Calu3 (cell line): ENCODE measurements at places on chromosomes 1 and 21. TPM values are rescaled to one million over a fixed set of nuclear protein-coding genes. Genes with fewer than 3 reads are reported as not detected.

Gene SYNC
- total RNA-seq, result 0.19 and 0.51 TPM in 2 replicates

Gene ACOT11
- total RNA-seq, result 10.4 TPM in 2 replicates

Gene CYB5RL
- total RNA-seq, result 12.9 and 14.5 TPM in 2 replicates

Gene SDHC
- total RNA-seq, result 242 and 245 TPM in 2 replicates

DNA sequence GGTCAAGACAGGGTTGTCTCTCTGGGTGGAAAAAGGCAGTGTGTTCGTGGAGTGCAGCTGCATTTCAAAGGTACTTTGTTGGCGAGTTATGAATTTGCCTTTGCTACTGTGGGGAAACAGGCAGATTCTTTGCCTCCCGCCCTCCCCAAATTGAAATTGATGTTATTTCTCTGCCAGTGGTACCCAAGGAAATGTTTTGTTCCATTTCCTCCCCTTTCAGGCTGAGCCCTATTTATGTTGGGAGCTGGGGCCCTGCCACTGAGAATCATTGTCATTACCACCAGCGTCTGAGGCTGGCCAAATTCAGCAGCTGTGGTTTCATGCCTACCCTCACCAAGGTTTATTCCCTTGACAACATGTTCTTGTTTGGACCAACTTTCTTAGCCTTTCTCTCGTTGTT, 48.5 kb upstream of the OLIG2 start:
- DNase-seq, result no peak

DNA sequence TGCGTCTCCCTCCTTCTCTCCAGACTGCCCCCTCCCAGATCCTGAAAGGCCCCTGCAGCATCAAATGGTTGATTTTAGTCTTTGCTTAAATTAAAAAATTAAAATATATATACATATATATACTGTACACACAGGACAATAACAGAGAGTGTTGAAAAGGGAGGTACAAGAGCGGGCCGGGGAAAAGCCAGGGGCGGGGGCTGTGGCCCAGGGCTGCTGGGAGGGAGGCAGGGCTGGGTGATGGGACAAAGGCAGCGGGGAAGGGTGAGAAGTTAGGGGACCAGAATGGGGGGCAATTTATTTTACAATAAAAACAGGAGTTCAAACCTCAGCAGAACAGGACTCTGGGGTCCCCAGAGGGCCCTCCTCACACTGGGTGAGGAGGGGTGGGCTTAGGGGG, 10.5 kb downstream of the ARL8A start:
- no peak for DNase-seq

DNA sequence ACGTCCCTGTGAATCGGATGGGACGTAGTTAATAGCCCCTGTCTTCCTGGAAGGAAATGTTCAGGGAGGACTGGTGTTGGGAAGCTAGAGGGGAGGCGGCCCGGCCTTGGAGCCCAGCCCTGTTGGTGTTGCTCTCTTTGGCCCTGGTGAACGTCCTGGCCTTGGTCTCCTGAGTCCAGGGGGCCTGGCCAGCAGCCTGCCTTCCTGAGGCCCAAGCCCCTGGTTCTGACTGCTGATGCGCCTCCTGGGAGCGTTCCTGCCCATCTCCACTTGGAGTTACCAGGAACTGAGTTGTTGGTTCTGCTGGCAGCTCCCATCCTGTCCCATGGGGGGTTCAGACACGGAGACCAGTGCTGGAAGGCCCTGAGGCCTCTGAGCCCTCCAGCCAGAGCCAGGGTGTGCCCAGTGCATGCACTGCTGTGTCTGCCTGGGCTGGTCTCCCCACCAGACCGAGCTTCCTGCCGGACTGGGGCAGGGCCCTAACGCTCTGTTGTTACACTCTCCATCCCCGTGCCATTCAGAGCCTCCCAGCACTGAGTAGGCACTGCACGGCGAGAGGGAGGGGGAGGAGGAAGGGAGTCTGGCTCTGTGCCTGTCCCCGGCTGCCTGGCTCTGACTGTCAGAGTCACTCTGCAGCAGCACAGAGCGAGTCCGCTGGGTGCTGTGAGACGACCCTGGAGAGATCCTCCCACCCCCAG, 382.5 kb upstream of the VAMP3 start:
- DNase-seq, result no peak

DNA sequence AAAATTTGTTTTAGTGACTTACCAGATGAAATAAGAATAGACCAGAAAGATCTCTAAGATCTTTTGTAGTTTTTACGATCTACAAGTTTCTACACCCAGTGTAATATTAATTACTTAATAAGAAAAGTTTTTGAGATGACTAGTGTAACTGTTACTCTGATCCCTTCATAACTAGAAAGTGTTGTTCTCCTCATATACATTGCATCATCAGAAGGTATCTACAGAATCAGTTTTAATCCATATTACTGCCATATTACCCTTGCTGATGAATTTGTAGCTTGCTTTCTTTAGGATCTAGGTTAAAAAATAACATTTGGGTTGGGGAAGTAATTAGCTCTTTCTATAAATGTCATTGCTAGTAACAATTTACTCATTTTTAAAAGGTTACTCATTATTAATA, 72.5 kb downstream of the GPR161 start:
- no peak for DNase-seq

DNA sequence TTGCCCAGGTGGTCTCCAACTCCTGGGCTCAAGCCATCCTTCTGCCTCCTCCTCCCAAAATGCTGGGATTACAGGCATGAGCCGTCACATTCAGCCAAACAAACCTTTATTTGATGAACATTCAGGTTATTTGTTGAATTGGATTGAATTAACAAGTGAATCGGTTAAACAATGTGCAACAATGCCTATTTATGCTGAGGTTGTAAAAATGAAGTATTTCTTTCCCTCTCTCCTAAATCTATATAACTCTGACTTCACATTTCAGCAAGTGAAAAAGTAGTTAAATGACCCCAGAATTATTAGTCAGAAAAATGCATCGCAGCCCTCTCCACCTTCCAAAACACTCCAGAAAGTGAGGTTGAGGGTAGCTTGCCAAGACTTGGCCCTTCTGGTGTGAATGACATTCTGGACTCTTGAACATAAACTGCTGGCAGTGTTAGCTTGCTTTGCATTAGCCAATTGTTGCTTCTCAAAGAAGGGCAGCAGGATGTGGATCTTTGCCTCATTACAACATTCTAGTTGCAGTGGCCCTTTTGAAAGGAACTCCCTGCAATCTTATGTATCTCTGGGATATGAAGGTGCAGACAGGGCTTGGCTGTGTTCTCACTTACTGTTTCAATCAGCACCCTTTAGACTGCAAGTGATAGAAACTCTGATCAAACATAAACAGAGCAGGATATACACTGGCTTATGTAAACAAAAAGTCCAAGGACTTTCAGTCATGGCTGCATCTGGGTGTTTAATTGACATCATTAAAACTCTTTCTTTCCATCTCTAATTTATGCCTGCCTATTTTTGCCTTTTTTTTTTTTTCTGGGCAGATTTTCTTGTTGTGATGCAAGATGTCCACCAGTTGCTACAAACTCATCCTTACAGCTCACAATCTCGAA, 22.4 kb downstream of the EDN2 start:
- DNase-seq, result no peak

DNA sequence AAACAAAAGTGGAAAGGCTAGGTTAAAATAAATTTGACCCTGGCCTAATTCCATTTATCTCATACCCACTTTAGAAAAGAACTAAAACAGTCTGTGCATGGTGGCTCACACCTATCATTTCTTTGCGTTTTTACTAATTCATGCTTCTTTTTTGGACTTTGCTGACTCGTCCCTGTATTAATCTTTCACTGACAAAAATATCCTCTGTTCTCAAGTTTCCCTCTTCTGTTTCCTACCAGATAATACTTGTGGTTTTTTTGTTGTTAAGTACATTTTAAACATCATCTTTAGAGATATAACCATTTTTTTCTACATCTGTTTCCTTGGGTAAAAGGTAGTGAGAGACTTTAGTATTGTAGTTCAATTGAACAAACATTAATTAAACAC, 11.5 kb downstream of the CNST start:
- no peak for DNase-seq

DNA sequence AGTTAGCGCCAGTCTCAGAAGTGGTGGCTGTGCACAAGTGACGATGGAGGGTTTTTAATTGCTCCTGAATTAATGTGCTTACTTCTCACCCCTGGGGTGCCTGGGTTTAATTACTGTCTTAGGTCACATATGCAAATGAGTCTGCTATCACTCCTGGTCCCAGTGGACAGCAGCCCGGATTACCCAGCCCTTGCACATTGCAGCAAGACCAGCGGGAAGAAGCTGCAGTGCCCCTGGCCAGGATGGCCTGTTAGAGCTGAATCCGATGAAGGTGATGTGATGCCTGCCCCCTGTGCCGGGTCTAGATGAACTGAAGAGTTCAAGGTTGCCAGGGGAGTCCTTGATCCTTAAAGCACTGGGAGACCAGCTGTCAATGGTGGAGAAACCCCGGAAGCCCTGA, 24.2 kb downstream of the ENO1 start:
- DNase-seq, result no peak

DNA sequence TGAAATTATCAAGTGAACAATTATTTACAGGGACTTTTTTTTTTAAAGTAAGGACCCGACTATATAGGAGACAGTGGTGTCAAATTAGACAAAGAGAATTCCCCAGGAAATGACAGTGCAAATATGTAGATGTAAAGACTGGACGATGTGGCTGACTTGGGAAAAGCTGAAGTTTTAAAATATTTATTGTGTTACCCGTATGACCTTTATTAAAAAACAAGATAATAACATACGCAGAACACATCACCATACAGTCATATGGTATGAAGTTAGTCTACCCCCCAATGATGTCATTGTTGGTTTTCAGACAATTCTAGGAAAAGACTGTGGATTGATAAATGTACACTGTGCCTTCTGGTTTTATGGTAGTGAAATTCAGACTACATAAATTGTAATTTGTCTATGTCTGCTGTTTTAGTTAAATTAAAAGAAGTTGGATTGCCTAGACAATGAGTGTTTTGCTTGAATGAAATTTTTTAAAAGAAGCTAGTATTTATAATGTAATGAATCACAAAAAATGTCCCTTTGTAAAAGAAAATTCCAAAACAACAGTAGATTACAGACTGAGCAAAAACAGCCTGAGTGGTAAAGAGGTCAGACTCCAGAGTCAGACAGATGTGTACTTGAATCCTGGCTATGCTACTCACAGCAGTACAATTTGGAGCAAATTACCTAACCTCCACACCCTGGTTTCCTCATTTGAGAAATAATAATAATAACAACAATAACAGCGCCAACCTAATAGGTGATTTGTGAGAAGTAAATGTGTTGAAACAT, 15.5 kb upstream of the PDC start:
- DNase-seq, result no peak

GRCh38 chr1:46532095-46532494, 19.4 kb downstream of the KNCN start:
- no peak for DNase-seq

- no peak for DNase-seq
These were observed 633.0 kb upstream of the B3GALT2 start for GRCh38 chr1:193819376-193819775.
